GDM1 (cell line): ENCODE measurements at places on chromosomes 2 and 18.

DNA sequence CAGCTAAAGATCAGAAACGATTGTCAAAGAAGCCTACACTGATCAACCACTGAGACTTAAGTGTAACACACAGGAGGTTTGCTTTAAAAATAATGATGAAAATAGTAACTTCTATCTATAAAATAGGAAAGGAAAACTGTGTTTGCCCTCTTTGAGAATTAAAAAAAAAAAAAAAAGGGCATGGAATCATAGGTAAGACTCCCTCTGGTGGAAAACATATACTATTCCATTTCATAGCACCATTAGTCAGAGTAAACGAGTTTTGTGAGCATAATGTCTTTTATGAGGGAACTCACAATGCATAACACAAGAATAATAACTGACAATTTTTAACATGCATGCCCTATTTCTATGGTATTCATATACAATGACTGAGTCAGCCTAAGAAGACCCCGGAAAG lies 36.3 kb downstream of the SLC35F5 start:
- no peak for DNase-seq

GRCh38 chr2:227098162-227098515 lies 65.9 kb downstream of the COL4A4 start:
- no peak for DNase-seq

DNA sequence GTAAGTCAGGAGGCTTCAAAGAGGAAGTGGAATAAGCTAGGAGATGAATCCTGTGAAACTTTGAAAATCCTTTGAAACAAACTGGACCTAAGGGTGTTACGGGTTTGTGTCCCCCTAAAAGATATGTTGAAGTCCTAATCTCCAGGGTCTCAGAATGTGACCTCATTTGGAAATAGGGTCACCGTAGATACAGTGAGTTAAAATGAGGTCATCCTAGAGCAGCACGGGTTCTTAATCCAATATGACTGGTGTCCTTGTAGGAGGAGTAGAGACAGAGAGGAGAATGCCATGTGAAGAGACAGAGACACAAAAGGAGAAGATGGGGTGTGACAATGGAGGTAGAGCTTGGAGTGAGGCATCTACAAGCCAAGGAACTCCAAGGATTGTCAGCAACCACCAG lies 26.9 kb upstream of the NEB start:
- DNase-seq = no peak

DNA sequence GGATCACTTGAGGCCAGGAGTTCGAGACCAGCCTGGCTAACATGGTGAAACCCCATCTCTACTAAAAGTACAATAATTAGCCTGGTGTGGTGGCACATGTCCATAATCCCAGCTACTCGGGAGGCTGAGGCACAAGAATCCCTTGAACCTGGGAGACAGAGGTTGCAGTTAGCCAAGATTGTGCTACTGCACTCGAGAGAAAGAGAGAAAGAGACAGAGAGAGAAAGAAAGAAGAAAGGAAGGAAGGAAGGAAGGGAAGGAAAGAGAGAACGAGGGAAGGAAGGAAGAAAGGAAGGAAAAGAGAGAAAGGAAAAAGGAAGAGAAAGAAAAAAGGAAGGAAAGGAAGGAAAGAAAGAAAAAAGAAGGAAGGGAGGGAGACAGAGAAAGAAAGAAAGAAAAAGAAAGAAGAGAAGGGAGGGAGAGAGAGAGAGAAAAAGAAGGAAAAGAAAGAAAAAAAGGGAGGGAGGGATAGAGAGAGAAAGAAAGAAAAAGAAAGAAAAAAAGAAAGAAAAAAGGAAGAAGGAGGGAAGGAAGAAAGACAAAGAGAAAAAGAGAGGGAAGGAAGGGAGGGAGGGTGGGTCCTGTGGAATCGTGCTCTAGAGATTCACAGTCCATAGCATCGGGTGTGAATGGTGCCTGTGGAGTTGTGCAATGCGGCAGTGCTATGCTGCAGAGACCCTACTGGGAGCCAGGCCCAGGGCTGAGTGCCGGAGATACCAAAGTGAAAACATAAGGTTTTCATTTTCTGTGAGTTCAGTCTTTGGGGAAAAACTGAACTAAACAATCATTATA lies 4.6 kb upstream of the SDC1 start:
- DNase-seq = no peak

DNA sequence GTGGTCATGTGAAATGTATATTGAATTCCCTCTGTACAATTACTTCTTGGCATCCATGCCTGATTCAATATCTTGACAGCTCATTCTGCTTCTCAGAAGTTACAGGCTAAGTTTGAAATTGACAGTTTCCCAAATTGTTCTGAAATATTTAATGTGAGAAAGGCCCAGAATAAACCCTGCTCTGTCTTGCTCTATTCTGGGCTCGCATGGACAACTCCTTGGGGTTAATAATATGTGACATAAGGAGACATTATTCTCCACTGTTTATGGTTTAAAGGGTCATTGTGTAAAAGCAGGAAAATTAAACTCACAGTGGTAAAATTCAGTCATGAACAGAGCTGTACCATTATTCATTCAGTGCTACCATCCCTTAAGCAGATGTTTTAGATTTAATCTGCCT lies 160.7 kb upstream of the CNTNAP5 start:
- no peak for DNase-seq

GRCh38 chr18:11665587-11665986 lies 23.5 kb upstream of the GNAL start:
- no peak for DNase-seq

DNA sequence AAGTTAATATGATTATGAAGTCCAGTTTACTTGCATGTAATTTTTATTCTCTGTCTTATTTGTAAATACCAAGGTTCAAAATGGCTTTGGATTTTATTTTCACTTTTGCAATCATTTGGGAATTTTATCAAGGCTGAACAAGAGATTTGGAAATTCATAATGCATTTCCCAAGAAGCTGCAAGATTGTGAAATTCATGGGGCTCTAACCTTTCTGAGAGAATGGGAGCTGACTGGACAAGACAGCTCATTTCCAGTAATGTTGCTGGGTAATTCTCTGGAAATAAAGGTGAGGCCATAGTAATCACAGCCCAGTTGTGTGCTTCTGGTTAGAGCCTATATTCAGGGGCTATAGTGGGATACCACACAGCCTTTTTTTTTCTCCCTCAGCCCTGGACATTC lies 21.5 kb upstream of the NABP1 start:
- DNase-seq = no peak

GRCh38 chr18:49009661-49010060 lies 58.9 kb upstream of the SMAD7 start:
- DNase-seq = no peak
